ENCODE measurements at places on chromosomes 7 and 10.

GRCh38 chr10:114303556-114303955, 64.5 kb downstream of the VWA2 start:
- no peak for DNase-seq

DNA sequence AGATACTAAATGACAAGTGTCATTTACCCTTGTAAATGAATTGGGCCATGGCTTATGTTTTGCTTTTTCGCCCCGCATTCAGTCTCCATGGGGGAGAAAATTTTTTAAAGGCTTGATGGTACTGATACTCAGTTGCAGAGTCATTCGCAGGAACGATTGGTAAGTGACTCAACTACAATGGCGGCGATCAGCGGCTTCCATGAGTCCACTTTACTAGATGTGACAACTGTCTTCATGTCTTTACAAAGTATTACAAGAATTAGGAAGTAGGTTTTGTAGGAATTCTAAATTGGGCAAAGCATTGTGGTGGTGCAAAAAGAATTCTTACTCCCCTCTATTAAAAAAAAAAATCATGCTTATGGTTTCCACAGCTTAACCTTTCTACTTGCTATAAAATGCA, 108.8 kb upstream of the ZEB1 start:
- no peak for DNase-seq

- DNase-seq = no peak
These were observed 382.6 kb downstream of the LRMDA start for GRCh38 chr10:75814014-75814413.

GRCh38 chr7:46146454-46147255, 225.6 kb upstream of the IGFBP3 start:
- DNase-seq = no peak

- no peak for DNase-seq
These were observed 59.2 kb downstream of the OGDH start for GRCh38 chr7:44665531-44666213.

- DNase-seq = no peak
These were observed 130.2 kb downstream of the VIPR2 start for GRCh38 chr7:159014297-159015062.

DNA sequence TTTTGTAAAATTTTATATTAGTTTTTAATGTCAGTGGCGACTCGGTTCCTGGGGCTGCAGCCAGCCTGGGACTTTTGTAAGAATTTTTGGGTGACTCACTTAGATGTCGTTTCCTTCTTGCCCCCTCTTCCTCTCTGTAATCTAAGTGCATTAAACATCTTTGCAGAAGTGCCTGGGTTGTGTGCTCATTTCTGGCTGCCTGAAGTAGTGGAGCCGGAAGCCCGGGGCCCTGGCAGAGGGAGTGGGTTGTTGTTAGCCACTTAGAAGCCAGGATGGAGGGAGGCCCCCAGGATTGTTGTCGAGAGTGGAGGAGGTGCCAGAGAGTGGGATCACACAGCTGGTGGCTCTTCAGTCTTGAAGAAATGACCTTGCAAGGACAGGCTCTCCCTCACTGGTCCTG, 11.0 kb upstream of the TRIM8 start:
- DNase-seq = no peak

GRCh38 chr10:6607778-6608177, 27.7 kb upstream of the PRKCQ start:
- no peak for DNase-seq

DNA sequence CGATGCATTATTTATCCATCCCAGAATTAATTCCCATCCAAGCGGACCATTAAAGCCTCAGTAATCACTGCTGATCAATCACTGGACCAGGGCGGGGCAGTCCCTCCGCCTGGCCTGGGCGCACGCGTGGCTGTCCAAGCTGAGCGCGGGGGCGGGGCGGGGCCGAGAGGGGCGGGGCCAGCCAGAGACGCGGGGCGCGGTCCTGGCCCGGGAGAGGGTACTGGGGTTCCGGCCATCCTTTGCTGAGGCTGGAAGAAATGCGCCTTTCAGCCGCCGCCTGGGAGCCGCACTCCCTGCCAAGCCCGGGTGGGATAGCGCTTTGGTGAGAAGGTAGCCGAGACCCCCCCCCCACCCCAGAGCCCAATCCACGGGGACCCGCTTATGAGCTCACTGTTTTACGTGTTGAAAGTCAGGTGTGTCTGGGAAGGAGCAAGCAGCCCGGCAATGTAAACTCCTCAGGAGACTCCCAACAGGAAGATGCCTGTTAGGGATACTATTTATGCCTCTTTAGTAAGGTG, at the start of gene ARHGAP22:
TSS of gene ARHGAP22 (minus strand) at position 83 of the 518 bp plus-strand sequence. CDS start 277 bp downstream, outside the sequence.
- no peak for DNase-seq

DNA sequence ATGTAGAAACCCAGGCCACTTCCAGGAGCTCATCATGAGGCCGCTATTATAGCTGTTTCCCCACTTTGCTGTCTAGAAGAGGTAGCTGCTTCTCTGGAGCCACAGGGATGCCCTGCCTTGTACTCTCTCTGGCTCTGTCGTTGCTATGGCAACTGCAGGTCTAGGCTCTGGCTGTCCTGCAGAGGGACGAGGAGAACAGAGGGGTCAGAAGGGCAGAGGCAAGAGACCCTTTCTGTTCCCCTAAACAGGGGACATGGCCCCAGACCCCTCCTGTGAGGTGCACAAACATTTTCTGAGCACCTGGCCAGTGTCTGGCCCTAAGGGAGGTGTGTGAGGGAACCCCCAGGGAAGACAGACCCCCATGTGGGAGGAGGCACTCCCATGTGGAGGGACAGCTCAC, 31.4 kb downstream of the ITPRIP start:
- DNase-seq = no peak

DNA sequence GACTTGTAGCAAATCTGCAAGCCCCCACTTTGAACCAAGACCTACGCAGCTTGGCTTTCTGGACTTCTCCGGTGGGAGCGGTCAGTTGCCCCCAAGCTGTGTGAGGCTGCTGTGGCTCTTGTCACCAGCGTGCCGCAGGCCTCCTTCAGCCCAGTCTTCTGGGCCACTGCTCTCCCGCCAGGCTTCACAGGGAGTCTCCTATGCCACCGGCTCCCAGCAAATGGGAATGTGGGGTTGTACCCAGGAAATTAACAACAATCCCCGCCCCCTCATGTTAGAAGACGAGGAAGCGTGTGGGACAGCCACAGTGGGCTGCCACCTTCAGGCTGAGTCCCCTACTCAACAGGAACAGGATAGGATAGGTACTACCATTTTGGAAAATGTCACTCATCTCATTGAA, 4.2 kb downstream of the WDR86 start:
- no peak for DNase-seq

DNA sequence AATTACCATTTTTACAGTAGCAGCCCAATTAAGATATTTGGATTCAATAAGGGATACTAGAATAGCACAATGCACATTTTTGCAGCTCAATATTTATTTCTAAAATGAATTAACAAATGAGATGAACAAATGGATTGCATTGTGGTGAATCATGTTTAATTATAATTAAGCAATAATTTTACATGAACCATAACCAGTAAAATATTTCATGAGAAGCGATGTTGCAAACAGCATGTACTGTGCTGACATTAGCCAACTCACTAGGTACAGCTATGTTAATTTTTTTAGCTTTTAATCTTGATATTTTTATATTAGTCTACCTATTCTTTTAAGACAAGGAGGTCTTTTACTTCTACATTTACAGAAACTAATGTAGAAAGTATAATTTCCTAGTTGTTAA, 399.1 kb upstream of the AKR1E2 start:
- DNase-seq = no peak

DNA sequence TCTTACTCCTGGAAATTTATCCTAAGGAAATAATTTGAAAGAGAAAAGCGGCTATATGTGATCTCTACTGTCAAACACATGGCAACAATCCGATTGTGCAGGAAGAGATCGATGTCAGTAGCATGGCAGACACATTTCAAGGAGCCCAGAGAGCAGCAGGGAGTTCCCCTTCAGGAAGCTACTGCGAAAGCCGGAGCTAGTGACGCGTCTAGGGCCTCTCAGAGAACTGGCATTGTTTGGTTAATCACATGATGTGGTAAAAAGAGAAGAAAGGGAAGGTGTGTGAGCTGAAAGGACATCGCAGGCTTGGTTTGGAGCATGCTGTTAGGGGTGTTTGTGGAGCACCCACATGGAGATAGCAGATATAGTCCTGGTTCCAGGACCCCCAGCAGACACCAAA, 74.9 kb downstream of the BEND7 start:
- DNase-seq = no peak

DNA sequence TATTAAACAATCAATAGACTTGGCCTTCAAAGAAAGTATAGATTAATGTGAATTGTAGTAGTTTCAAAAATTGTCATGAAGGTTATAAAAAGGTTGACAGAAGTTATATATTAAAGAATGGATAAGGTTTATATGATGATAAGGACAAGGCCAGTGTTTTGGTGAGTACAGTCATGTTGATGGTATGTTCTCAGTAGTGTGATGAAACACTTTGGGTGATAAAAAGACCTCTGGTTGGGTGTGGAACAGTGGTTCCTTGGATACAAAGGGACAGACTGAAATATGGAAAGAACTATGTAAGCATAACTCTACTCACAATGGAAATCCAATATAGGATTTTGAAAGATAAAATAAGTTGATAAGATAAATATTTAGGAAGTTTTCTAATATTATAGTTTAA, 866.3 kb downstream of the ANKRD7 start:
- DNase-seq = no peak

GRCh38 chr10:3813986-3814837, 29.2 kb upstream of the KLF6 start:
- DNase-seq = no peak

- DNase-seq = no peak
These were observed 9.0 kb upstream of the GPR141 start for GRCh38 chr7:37674531-37674930.

GRCh38 chr7:154415709-154416399, 363.7 kb downstream of the DPP6 start:
- no peak for DNase-seq

DNA sequence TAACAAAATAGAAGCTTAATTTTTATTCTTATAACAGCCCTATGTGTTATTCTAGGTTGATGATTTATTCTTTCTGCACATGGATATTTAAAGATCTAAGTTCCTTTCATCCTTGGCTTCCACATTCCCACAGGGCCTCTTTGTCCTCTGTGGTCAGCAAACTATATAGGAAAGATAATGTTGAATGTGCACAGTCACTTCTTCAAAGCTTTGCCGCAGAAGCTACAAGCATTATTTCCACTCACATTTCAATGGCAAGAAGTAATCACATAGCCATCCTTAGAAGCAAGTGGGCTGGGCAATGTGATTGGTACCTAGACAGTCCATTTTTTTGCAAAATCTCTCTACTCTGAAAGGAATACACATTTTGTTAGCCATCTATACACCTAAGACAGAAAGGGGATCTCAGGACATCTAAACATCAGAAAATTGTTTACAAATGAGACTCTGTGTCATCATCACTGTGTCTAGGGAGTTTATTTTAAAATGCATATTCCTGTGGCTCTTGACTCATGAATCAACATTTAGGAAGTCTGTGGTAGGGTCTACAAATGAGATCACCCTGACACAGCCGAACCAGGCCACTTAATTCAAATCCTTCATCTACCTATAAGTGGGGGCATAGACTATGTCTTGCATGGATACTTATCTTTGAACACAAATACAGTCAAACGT, 1060.5 kb downstream of the XPNPEP1 start:
- DNase-seq = no peak

- DNase-seq = no peak
These were observed 8.6 kb downstream of the FBXW4 start for GRCh38 chr10:101686133-101686925.

DNA sequence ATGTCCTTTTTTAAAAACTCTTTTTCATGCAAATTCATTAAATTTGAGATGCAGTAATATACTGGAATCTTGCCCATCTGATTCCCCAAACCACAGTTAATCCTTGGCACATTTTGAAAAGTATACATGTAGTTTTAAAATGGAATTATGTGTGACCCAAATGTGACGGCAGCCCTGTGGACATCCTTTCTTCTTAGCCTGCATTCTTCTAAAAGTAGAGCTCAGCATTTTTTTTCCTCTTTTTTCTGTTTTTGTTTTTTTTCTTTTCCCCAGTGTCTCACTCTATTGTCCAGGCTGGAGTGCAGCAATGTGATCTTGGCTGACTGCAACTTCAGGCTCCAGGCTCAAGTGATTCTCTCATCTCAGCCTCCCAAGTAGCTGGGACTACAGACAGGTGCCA, 338.9 kb downstream of the GALNT17 start:
- no peak for DNase-seq

DNA sequence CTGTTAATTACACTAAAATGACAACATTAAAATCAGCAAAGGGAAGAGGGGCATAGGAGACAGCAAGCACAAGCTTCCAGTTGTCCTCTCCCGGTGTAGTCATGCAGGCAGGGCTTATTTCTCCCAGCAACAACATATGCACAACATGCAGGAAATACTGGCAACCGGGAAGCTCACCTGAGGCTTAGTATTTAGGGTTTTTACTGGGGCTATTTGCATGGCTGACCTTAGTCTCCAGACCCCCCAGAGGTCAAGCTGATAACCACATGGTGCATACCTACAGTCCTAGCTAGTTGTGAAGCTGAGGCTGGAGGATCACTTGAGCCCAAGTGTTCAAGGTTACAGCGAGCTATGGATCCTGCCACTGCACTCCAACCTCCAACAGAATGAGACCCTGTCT, 12.8 kb upstream of the JMJD1C start:
- DNase-seq = no peak

- no peak for DNase-seq
These were observed 108.5 kb downstream of the HOXA1 start for GRCh38 chr7:26987338-26987737.

DNA sequence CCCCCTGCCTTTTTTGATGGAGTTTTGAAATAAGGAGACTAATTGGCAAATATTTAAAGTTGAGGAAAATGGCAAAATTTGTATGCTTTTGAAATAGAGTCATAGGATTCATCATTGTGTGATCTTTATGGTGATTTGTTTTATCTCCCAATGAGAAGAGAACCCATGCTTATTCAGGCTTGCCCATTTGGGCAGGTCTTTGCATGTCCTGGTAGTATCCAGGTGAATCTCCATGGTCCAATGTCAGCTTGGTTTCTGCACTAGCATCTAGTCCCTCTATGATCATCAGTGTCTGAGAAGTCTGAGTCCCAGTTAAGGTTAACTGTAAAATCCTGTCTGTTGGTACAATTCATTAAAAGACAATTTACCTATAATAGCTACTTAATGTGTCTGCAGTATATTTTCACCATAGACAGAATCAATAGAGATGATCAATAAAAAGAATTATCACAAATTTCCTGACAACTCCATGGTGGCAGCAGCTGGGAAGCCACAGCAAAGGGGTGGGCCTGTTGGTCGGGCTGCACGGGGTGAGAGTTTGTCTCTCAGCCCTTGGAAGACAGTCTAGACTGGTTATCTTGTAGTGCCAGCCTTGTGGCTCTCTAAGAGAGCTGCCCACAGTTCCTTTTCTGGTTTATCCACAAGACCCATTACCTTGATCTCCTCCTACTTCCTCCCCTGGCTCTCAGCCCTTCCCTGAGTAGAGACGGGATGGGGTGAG, 22.2 kb upstream of the BMPER start:
- no peak for DNase-seq

- no peak for DNase-seq
These were observed 508.8 kb downstream of the CCSER2 start for GRCh38 chr10:84837041-84837812.

- DNase-seq = no peak
These were observed 24.7 kb downstream of the CREB3L2 start for GRCh38 chr7:137977173-137977572.

All from brain pericyte (primary cell).